ENCODE measurements at places on chromosomes 3 and 15. TPM values are rescaled to one million over a fixed set of nuclear protein-coding genes. Genes with fewer than 3 reads are reported as not detected.

DNA sequence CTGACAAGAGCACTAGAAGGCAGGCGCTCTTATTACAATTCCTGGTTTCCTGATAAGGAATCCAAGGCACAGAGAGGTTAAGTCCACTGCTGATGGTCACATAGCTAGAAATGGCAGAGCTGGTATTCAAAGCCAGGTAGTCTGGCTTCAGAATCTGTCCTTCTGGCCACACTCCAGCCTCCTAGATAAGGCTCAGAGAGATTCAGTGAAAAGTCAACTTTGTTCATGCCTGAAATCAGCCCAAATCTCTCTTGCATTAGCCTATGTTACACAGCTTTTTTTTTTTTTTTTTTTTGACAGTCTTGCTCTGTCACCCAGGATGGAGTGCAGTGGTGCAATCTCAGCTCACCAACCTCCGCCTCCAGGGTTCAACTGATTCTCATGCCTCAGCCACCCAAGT, 21.1 kb upstream of the CMTM8 start:
- H3K36me3 ChIP-seq: no peaks in the 10 kb centered on the region
- no peak for DNase-seq
- no peaks in the 10 kb centered on the region for H3K27me3 ChIP-seq

DNA sequence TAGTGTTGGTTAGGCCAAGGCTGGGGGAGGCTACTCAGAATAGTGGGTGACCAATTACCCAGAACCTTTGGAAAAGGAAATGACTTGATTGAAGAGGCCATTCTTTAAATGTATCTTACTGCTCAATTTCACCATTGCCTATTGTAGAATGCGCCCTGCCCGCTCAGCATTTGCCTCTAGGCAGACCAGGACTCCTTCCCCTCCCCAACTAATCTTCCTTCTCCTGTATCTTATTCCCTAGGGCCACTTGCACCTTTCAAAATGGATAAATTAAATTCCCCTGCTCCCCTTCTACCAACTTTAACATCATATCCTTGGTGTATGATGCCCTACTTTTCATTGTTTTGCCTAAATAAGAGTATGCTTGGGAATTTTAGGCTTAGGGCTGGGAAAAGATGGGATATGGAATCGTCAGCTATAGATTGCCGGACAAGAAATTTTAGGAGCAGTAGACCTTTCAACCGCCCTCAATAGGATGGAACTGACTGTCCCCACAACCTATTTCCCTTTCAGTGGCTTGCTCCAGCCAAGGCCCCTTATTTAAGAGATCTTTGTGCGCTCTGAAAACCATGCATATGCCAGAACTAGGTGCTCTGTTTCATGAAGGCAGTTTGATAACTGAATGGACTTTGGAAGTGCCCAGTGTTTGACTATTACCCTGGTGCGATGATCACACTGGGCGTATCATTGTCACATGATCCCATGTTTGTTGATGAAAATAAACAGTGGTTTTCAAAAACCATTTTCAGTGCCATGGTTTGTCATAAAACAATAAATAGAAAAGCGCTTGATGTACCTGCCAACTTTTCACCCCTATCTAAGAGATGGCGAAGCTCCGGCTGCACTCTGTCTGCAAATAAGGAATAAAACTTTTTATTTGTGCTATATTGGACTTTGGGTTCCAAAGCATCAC, 74.3 kb upstream of the TSEN2 start:
- peaks cover 13% of the 10 kb centered on the region for H3K4me1 ChIP-seq
- DNase-seq: peak; percentile 78
- no peak overlapping the region for H3K4me3 ChIP-seq
- H3K27me3 ChIP-seq: no peaks in the 10 kb centered on the region

DNA sequence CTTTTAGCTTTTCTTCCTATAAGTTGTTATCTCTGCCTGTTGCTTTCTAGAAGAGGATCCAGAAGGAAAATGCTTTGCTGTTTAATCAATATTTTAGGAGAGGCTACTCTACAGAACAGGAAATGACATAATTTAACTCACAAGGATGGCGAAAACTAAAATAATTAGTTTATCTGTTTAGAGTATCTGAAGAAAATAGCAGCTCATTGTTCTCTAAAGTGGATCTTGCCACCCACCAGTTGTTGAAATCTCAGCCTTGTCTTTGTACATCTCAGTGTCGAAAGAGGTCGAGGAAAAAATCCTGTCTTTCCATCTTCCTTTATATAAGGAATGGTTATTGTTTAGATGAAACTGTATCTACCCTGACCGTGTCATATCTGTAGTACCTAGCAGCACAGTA, 126.6 kb downstream of the ZNF609 start:
- DNase-seq: no peak
- no peak overlapping the region for H3K27ac ChIP-seq
- no peaks in the 10 kb centered on the region for H3K4me1 ChIP-seq
- no peaks in the 10 kb centered on the region for H3K36me3 ChIP-seq
- no peaks in the 10 kb centered on the region for H3K27me3 ChIP-seq

DNA sequence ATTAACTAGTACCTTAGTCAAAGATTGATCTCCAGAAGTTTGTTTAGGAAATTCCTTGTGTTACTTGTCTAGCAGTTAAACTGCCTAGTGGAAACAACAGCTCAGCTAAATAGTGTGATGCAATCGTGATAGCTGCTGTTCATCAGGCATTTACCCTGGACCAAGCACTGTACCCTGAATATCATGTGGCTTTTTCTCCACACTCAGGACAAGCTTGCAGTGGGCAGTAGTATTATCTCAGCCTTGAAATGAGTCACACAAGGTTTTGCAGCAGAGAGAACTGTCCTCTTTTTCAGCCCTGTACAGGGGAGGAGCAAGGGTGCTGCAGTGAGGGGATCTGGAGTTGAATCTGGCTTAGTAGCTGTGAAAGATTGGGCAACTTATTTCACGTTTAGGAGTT, 208.4 kb downstream of the TP63 start:
- no peaks in the 10 kb centered on the region for H3K36me3 ChIP-seq
- H3K4me1 ChIP-seq: no peaks in the 10 kb centered on the region
- no peaks in the 10 kb centered on the region for H3K27me3 ChIP-seq
- no peak for DNase-seq
- no peak overlapping the region for H3K27ac ChIP-seq

- H3K27me3 ChIP-seq: no peaks in the 10 kb centered on the region
- H3K4me1 ChIP-seq: no peaks in the 10 kb centered on the region
- DNase-seq: peak; percentile 77
- no peak overlapping the region for H3K4me3 ChIP-seq
Measured at GRCh38 chr3:195133462-195133861, 137.5 kb downstream of the XXYLT1 start.

- peaks cover 3% of the 10 kb centered on the region for H3K36me3 ChIP-seq
- no peak overlapping the region for H3K27ac ChIP-seq
- H3K27me3 ChIP-seq: no peaks in the 10 kb centered on the region
Measured at GRCh38 chr3:25584011-25584789, 80.5 kb downstream of the TOP2B start.

DNA sequence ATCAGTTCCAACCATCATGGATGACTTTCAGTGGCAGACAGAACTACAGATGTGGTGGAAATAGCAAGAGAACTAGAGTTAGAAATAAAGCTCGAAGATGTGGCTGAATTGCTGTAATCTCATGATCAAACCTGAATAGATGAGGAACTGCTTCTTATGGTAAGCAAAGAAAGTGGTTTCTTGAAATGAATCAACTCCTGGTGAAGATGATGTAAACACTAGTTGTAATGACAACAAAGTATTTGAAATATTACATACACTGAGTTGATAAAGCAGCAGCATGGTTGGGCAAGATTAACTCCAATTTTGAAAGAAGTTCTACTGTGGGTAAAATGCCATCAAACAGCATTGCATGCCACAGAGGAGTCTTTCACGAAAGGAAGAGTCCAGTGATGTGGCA, 131.7 kb upstream of the FAM3D start:
- H3K4me1 ChIP-seq: no peaks in the 10 kb centered on the region
- DNase-seq: no peak
- no peak overlapping the region for H3K27ac ChIP-seq
- H3K4me3 ChIP-seq: no peak overlapping the region
- H3K36me3 ChIP-seq: no peaks in the 10 kb centered on the region

DNA sequence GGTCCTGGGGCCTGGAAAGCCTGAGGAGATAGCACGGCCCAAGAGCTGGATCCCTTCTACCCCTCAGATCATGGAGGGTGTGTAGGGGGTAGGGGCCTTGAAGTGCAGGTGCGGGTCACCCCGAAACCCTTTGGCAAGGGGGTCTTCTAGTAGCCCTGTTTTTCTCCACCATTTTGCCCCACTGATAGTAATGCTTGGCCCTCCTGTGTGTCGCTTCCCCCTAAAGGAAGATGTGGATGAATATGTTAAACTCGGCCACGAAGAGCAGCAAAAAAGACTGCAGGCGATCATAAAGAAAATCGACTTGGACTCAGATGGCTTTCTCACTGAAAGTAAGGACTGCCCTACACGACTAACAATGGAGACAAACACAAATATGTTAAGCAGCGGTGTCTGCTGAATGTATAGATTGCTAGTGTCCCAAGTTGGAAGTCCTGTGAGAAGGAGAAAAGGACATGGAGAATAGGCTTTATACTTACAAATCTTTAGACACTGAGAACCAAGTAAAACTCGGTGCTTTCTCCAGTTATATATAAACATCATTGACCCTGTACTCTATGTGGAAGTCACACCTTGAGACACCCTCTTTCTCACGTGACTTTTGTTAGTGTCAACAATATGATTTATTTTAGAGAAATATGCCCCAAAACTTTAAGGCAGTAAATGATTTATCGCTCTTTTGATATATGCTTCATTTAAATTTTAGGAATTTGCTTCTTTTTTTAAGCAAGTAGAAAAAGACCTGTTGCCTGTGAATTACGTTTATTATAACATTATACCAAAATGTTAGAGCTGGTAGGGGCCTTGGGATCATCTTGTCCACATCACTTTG, 802 bp downstream of the RCN2 start:
- H3K27me3 ChIP-seq: no peaks in the 10 kb centered on the region
- peaks cover 17% of the 10 kb centered on the region for H3K36me3 ChIP-seq
- H3K4me3 ChIP-seq: peak overlapping the region; percentile 93
- no peak for DNase-seq
- H3K4me1 ChIP-seq: peaks cover 8% of the 10 kb centered on the region

DNA sequence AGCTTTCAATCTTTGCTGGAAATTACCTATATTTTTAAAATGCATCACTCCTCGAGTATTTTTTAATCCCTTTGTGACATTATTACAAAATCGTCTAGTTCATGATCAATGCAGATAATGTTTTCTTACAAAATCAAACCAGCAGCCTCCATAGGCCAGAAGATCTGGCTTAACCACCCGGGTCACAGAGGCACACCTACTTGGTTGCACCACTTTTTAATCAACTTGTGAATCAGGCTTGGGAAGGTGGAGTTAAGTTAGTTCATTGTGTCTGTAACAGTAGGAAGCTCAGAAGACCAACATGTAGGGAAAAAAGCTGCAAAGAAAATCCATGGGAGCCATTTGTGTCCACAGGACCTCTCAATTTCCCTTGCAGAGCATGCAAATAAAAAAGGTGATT, 148.0 kb downstream of the TP63 start:
- no peak overlapping the region for H3K4me3 ChIP-seq
- no peaks in the 10 kb centered on the region for H3K4me1 ChIP-seq
- H3K27ac ChIP-seq: no peak overlapping the region
- DNase-seq: no peak
- H3K36me3 ChIP-seq: no peaks in the 10 kb centered on the region

DNA sequence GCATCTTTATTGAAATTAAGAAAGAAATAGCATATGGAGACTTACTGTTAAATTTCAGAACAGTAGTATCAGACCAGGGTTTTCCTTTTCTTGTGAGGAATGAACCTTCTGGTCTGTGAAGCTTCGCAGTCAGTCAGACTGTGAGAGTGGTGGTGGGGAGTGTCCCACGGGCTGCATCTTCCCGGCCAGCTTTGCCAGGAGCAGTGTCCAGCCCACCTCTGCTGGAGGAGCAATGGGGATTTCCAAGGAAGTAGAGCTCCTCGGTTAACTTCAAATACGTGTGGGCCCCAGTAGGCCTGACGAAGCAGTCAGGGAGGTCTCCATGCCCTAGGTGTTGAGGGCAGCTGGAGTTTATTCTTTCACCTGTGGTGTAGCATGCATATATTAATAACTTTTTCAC, 40.9 kb upstream of the FBXL22 start:
- peaks cover 38% of the 10 kb centered on the region for H3K36me3 ChIP-seq
- DNase-seq: no peak
- no peak overlapping the region for H3K27ac ChIP-seq
- no peaks in the 10 kb centered on the region for H3K27me3 ChIP-seq
- no peaks in the 10 kb centered on the region for H3K4me1 ChIP-seq

DNA sequence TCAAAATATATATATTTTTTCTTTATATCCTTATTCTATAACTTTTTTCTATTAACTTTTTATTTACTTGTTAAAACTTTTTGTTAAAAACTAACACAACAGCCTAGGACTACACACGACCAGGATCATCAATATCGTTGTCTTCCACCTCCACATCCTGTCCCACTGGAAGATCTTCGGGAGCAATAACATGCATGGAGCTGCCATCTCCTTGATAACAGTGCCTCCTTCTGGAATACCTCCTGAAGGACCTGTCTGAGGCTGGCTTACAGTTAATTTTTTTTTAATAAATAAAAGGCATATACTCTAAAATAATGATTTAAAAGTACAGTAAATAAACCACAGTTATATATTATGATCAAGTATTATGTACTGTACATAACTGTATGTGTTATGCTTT, 58.9 kb downstream of the SFMBT1 start:
- H3K36me3 ChIP-seq: no peaks in the 10 kb centered on the region
- no peak overlapping the region for H3K27ac ChIP-seq
- no peaks in the 10 kb centered on the region for H3K4me1 ChIP-seq
- H3K4me3 ChIP-seq: no peak overlapping the region
- DNase-seq: no peak
- no peaks in the 10 kb centered on the region for H3K27me3 ChIP-seq

- peaks cover 6% of the 10 kb centered on the region for H3K4me1 ChIP-seq
- peak overlapping the region; percentile 31 for H3K27ac ChIP-seq
- no peaks in the 10 kb centered on the region for H3K36me3 ChIP-seq
- peak overlapping the region; percentile 98 for H3K4me3 ChIP-seq
Measured at GRCh38 chr3:191330530-191331048, 263 bp upstream of the UTS2B start.

- H3K27me3 ChIP-seq: no peaks in the 10 kb centered on the region
- H3K4me1 ChIP-seq: no peaks in the 10 kb centered on the region
- no peak for DNase-seq
Measured at GRCh38 chr3:101383156-101383575, 62.8 kb upstream of the IMPG2 start.

- no peak for DNase-seq
- no peaks in the 10 kb centered on the region for H3K36me3 ChIP-seq
- no peaks in the 10 kb centered on the region for H3K27me3 ChIP-seq
- no peak overlapping the region for H3K4me3 ChIP-seq
- H3K27ac ChIP-seq: no peak overlapping the region
Measured at GRCh38 chr3:71345429-71346040, 238.0 kb downstream of the FOXP1 start.

Gene BNC1
- total RNA-seq: not detected

Gene HIGD2B
- not detected for total RNA-seq

Gene UCN2
- total RNA-seq: not detected

Gene FBXW12
- total RNA-seq: not detected

Gene NR2F2
- total RNA-seq: 14.9 TPM

Gene CLEC3B
- 24.4 TPM for total RNA-seq

Gene NPAP1
- total RNA-seq: not detected

Gene TMEM45A
- 4.7 TPM for total RNA-seq

Gene LINGO1
- not detected for total RNA-seq

Gene CCR3
- not detected for total RNA-seq

Gene CAMKV
- total RNA-seq: 1.2 TPM
